NCI-H774 (cell line): ENCODE measurements at places on chromosomes 12 and 14.

DNA sequence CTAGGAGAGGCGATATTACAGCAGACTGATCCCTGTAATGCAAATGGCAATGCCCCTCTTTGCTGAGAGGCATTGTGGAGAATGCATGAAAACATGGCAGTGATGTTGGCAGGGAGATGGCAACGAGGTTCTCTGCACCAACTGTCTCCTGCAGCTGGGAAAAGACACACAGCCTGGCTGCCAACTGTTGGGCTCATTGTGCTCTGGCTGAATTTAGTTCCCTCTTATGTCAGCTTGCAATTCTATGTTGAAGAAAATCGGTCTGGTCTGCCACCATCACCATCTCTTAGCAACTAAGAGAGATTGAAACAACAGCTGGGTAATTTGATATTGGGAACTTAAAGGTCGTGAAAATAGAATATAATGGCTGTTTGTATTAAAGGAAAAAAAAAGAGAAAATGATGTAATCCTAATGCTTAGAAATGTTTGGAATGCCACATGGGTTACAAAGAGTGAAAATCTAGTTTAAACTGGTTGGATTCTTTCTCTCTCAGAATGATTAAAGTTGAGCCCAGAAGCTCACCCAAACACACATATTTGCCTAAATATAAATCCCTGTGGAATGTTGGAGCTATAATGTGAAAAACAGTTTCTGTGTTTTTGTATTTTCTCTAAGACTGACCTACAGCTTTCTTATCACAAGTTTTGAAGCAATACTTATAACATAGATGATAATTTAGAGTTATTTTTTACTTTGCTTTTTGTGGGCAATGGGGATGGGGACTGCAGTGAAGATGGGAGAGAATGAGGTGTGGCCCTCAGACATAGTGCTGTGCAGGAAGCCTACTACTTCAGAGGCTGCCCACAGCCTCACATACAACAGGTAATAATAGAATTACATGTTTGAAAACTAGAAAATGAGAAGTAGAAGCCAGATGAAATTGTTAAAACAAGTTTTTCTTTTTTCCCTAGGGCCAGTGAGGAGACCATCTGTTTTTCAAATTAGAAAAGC, 143.7 kb downstream of the AKAP6 start:
- no peak for DNase-seq

GRCh38 chr12:44716711-44717110, 159.4 kb downstream of the NELL2 start:
- no peak for DNase-seq

GRCh38 chr14:59175404-59175803, 13.1 kb upstream of the DAAM1 start:
- DNase-seq, result no peak

GRCh38 chr12:50111395-50111692, 692 bp upstream of the COX14 start:
- DNase-seq, result no peak

- DNase-seq, result no peak
These were observed 264.0 kb upstream of the PRICKLE1 start for GRCh38 chr12:42853370-42854140.

GRCh38 chr14:104238424-104239184, 100.2 kb downstream of the KIF26A start:
- DNase-seq, result no peak

DNA sequence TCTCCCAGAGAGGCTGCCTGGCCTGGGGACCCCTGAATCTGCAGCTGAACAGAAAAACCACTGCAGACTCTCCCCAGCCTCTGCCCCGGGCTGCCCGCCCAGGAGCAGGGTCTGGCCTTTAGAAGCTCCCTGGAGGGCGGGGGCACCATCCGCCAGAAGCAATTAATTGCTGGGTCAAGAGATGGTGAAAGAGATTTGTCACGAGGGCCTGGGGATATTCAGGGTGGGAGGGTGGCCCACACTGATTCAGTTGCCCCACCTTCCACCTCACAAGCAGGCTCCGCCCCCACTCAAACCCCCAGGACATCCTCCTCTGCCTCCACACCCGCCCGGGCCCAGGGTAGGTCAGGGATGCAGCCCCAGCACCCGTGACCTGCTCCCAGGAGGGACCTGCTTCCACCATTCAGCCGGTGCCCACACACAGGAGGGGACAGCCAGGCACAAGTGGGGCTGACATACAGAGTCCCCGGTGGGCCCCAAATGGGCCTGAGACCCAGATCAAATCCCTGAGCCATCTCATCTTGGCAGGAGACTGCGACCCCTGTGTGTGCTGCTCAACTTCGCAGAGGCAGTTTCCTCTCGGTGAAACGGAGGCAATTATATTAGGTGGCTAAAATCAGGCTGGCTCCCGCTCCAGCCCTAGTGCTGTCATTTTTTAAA, 23.0 kb downstream of the NCOR2 start:
- DNase-seq, result no peak

DNA sequence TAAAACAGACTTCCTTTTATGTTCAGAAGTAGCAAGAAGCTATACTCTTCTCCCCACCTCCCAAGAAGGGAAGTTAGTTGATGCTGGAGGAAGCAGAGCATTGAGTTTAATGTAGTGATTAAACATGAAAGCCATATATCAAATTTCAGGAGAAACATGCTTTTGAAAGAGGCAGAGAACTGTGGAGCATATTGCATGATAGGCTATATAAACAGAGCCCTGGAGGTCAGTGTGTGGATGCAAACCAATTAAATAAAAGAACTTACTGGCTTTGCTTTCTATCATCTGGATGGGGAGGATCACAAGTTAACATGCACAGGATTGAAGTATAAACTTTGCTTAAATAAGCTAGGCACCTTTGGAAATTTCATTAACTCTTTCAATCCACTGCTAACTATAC, 94.1 kb downstream of the MSRB3 start:
- no peak for DNase-seq

GRCh38 chr12:116278279-116278626, 760 bp upstream of the MED13L start:
- no peak for DNase-seq

GRCh38 chr14:103066399-103066798, 9.1 kb upstream of the CDC42BPB start:
- no peak for DNase-seq
